ENCODE measurements at places on chromosomes 4 and X.

- no peak for ATAC-seq
These were observed 105.5 kb downstream of the TMEM164 start for GRCh38 chrX:110108381-110108821.

GRCh38 chr4:108054025-108054638 lies 64.4 kb downstream of the HADH start:
- no peak for ATAC-seq

DNA sequence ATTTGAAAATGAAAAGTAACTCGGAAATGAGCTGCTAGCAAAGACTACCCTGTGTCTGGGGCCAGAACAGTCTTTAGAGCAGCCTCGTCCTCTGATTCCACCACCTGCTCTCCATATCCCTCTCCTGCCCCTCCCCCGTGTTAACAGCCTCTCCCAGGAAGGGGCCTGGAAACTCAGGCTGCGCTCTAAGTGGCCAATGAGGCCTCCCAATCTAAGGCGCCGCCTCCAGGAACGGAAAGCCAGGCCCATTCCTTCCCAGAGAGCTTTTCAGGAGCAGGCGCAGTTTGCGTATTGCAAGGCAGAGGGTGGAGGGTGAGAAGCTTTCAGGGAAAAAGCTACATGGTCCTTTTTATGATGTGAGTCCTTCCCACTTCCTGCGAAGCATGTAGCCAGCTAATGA lies 31.2 kb downstream of the RS1 start:
- no peak for ATAC-seq

- no peak for ATAC-seq
These were observed 55.1 kb downstream of the NBDY start for GRCh38 chrX:56783996-56784620.

DNA sequence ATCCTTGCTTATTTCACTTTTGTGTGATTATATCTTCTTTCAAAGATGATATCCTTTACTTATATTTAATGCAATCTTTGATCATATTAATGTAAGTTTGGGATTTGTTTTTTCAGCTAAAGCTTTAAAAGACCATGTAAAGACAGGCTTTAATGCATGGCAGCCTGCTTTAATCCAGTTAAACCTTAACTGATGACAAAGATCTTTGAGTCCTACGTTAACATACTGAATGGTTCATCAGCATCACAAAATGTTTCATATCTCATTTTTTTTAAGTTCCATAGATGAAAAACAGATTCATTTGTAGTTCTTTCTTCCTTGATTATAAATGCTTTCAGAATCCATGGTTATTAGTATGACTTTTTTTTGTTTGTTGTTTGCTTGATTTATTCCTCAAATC lies 1102.8 kb downstream of the FSTL5 start:
- ATAC-seq, result no peak

- no peak for ATAC-seq
These were observed 82.5 kb downstream of the CPE start for GRCh38 chr4:165461159-165461821.

DNA sequence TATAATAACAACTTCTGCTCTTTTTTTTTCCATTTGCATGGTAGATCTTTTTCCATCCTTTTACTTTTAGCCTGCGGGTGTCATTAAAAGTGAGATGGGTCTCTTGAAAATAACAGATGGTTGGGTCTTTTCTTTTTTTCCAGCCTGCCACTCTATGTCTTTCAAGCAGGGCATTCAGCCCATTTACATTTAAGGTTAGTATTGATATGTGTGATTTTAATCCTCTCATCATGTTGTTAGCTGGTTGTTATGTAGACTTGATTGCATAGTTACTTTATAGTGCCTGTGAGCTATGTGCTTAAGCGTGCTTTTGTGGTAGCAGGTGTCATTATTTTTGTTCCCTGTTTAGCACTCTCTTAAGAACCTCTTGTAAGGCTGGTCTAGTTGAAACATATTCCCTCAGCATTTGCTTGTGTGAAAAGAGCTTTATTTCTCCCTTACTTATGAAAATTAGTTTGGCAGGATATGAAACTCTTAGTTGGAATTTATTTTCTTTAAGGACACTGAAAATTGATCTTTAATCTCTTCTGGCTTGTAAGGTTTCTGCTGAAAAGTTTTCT lies 326.1 kb downstream of the SH3BGRL start:
- no peak for ATAC-seq

DNA sequence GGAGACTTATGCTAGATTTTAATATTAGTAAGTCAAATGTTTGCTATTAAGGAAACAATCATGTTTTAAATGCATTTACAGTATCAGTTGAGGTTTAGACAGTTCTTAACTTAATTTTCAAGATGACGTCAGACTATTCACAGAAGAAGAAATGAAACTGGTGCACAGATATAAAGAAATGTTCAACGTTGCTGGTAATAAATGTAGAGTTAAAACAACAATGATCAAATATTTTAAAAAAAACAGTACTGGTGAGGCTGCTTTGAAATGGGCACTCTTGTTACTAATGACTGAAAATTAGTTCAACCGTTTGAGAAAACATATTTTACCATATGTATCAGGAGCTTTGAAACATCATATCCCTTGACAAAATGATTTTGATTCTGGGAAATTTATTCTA lies 44.2 kb downstream of the ABHD18 start:
- no peak for ATAC-seq

- peak; percentile 53 for ATAC-seq
These were observed 9.7 kb downstream of the SOD3 start for GRCh38 chr4:24805067-24805466.

- ATAC-seq, result no peak
These were observed 7.6 kb downstream of the RELL1 start for GRCh38 chr4:37678624-37679023.

GRCh38 chr4:109157696-109158095 lies 144.8 kb downstream of the COL25A1 start:
- ATAC-seq, result no peak

DNA sequence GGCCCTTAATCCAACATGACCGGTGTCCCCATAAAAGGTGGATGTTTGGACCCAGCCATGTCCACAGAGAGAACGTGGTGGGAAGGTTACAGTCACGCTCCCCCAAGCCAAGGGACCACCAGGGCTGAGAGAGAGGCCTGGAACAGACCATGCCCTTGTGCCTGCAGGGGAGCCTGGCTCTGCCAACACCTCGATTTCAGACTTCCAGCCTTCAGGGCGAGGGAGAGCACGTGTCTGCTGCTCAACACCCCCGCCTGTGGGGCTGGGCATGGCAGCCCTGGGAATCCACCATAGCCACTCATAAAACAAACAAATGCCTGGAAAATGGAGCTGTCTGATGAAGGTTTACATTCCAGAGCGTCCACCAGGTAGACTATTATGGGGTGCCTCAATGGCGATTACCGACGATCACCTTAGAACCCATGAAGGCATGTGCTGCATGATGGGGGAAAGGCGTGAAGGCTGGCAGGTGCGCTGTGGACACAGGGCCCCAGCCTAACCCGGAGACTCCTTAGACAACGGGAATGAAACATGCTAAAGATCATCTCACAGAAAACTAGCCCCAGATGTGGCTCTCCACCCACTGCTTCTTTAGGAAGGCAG lies 42.3 kb upstream of the HMX1 start:
- no peak for ATAC-seq

GRCh38 chr4:74096265-74096980 lies 2.6 kb downstream of the CXCL2 start:
- no peak for ATAC-seq

GRCh38 chr4:73258436-73258685 lies 237 bp downstream of the ANKRD17 start:
- no peak for ATAC-seq

DNA sequence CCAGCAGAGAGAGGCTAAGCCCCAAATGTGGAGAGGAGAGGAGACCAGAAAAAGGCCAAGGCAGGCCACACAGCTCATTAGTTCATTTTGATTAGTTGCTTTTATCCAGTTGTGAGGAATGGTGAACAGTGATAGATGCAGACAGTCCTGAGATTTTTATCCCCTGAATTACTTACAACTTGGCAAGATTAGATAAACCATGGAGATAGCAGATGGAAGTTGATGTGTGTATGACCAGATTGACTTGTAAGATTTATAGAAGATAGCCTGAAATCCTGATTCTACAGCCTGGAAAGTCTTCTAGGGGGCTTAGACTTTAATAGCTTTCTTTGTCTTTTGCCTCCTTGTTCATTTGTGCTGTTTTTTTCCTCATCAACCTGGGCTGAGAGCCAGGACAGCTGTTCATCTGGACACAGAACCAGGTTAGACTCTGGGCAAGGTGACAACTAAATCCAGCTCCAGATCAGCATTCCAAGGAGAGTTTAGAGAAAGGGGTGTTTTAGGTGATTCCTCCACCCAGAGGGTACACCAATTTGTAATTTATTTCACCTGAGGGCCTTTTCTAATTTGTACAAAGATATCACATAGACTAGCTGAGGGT lies 215.5 kb downstream of the SPATA18 start:
- ATAC-seq, result no peak

GRCh38 chr4:61923179-61923578 lies 723.1 kb downstream of the ADGRL3 start:
- no peak for ATAC-seq

- ATAC-seq, result no peak
These were observed 3.6 kb upstream of the SLC9A6 start for GRCh38 chrX:135981668-135982067.

DNA sequence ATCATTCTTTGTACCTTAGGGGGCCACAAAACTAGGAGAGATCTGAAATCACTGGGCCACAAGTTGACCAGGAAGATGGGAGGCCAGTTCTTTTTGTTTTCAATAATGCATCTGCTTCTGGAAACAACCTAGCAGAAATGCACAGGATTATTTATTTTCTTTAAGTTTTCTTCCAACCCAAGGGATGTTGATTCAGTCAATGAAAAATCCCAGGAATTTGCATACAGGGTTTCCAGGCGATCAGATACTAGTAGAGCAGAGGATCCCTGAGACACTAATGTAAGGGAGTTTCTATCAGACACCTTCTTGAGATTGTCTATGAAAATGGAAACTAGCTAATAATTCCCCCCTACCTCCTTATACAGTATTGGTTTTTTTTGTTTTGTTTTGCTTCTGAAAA lies 7.4 kb downstream of the ATOH1 start:
- ATAC-seq, result no peak

DNA sequence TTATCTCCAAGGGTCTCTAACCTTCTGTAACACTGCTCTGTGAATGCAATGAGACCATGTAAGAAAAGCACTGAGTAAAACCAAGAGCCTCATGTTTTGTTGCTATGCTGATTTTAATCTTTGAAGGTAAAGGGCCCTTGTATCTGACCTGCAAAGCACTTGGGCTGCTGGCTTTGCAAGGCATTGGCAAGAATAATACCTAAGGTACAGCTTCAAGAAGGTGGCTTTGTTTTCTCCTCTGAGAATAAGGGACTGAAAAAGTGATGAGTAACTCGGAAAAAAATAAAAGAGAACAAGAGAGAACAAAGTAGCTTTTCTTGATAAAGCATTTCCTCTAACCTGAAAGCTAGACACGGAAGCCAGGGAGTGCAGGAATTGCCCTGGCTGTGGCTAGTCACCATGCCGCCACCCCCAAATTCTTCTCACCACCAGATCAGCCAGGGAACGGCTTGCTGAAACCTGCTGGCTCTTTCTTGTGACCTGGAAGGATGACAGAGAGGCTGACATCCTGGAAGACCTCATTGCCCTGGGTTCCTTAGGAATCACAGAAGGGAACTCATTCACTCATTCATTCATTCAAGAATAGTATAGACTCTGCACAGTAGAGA lies 41.8 kb upstream of the HS3ST1 start:
- ATAC-seq, result peak; percentile 73

DNA sequence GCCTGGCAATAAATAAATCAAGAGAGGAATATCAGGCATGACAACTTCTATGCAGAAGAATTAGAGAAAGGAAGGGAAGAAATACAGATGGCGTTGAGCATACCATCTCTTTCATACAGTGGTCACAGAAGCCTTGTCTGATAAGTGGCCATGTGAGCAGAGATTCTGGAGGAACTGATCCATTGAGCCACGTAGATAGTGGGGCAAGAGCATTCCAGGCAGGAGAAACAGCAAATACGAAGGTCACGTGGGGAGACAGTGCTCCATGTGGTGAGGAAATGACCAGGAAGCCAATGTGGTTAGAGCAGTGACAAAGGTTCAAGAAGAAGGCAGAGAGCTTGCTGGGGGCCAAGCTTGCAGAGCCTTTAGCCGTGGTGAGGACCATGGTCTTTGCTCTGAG lies 226.7 kb upstream of the NOCT start:
- ATAC-seq, result no peak

DNA sequence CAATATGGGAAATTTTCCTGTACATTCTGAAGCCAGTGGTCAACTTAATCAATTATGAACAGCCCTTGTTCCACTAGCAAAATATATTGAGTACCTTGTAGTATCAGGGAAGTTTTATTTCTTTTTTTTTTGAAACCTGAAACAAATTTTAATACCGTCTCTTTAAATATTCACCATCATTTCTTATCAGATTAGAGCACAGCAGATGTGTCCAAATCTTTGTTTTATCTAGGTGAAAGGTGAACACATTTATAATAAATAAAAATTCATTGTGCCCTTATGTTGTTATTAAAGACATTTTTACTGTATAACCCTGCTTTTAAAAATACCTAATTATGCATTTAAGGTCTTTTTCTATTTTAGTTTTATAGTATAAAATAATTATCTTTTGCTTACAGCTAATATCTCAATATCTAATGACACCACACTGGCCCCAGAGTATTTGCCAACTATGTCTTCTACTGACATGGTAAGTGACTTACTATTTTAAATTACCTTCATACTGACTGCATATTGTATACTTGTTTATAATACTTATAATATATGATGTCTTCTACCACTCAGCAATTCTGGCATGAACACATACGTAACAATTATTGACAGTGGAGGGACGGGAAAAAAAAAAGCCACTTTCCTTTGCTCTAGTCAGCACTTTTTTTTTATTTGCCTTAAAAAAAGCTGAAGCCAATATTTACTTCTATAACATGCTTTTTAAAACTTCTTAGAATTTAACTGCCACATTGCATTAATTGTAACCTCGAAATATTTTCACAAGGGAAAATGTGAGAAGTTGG lies 147.9 kb downstream of the SLC4A4 start:
- ATAC-seq, result no peak

- peak; percentile 22 for ATAC-seq
These were observed 104.6 kb downstream of the TMEM144 start for GRCh38 chr4:158314756-158315487.

GRCh38 chrX:139126493-139126892 lies 404.0 kb upstream of the F9 start:
- peak; percentile 79 for ATAC-seq

GRCh38 chr4:98305576-98305975 lies 44.4 kb downstream of the RAP1GDS1 start:
- ATAC-seq, result no peak

GRCh38 chr4:8101213-8102075 lies 57.2 kb downstream of the ABLIM2 start:
- ATAC-seq, result peak; percentile 84

DNA sequence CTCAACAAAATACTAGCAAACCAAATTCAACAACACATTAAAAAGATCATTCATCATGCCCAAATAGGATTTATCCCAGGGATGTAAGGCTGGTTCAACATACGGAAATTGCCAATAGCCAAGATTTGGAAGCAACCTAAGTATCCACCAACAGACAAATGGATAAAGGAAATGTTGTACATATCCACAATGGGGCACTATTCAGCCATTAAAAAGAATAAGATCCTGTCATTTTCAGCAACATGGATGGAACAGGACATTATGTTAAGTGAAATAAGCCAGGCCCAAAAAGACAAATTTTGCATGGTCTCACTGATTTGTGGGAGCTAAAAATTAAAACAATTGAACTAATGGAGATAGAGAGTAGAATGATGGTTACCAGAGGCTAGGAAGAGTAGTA lies 82.0 kb upstream of the FAM241A start:
- no peak for ATAC-seq

All from esophagus mucosa (tissue), 1 donor.